ENCODE measurements at places on chromosomes 1 and 21.

GRCh38 chr21:35779690-35780570 is 280.4 kb downstream of the SETD4 start:
- DNase-seq: no peak

DNA sequence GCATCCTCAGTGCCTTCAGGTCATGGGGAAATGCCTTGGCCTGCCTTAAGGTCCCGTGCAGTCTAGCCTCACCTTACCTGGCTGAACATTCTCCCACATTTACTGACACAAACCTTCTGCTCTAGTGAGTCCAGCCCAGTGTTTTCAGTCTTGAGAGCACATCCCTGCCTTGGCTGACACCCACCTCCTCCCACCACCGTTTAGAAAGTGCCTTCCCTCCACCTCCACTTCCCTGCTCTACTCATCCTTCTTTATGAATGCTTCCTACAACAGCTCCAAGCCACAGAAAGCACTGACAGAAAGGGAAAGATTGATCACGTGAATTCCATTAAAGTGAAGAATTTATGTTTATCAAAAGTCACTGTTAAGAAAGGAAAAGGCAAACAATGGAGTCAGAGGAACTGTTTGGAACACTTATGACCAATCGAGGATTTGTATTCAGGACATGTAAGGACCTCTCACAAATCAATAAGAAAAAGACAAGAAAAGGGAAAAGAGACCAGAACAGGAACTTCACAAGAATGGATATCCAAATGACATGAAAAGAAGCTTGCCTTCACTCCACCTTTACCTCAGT is 59.8 kb downstream of the DDR2 start:
- DNase-seq: no peak

- no peak for DNase-seq
Measured at GRCh38 chr21:20308586-20309315, 689.5 kb upstream of the NCAM2 start.

DNA sequence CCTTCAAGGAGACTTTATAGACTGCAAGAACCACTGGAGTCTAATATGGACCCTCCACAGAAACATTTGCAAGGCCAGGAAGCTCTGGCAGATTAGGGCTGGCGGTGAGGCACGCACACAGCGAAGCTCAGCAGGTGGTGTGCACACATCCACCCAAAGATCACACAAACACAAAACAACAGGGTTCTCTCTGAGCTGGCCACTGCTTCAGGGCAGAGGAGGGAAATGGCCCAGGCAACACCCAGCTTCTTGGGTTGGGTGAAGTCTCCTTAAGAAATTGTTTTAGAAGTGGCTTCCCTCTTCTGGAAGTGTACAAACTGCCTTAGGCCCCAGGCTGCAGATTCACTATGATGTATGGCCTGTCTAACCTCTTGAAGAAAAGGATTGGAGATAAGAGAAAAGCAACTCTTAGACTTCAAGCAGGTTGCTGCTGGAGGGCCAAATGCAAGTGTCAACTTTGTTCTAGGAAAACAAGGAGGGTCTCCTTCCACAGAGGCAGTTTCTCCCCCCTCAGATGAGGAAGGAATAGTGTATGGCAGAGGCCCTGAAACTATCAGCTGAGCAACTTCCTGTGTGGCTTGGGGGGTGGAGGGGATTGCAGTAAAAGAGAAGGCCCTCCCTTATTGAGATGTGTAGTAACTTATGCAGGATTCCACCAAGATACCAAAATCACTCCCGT is 2.0 kb downstream of the RCSD1 start:
- no peak for DNase-seq

- no peak for DNase-seq
Measured at GRCh38 chr1:150066838-150067183, 765 bp upstream of the VPS45 start.

DNA sequence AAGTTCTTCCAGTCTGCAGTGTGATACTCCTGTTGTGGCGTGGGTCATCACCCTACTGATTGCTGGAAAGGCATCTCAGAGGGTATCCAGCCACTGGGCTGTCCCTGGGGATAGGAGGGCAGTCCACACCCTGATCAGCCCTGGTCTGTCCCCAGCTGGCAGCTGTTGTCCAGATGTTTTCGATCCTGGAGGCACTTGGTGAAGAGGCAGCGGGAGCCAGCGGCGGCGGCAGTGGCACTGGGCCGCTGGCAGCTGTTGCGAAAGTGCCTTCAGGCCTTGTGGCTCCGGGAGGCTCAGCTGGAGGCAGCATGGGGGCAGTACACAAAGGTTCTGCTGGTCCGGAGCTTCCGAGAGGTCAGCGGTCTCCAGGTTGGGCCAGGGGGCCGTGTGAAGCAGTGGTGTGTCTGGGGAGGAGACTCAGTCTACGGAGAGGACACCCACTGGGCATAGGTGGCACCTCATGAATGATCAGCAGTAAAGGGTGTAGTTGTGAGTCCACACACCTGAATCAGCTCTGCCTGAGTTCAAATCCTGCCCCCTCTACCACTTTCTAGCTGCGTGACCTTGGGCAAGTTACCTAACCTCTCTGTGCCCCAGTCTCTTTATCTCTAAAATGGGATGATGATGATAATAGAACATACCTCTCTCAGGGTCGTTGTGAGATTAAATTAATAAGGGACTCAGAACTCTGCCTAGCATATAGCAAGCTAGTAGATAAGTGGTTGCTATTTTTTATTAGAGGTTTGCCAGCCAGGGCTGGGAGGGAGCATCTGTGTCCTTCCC is 6.1 kb downstream of the C1orf167 start:
- DNase-seq: no peak

DNA sequence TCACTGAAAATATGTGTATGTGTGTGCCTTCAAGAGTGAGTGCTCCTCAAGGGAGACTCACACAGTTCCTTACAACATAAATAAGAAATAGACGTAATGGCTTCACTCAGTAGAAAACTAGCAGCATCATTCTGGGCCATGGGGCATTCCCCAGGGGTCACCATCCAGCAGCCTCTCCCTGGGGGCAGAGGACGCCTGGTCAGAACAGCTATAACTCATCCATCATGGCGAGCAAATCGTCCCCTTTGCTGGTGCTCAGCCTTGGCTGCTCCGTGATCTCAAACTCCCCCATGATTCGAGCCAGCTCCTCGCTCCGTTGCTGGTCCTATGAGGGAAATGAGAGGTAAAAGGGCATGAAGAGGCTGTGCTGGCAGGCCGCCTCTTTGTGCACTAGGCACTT is 20.2 kb upstream of the LSM10 start:
- DNase-seq: no peak

DNA sequence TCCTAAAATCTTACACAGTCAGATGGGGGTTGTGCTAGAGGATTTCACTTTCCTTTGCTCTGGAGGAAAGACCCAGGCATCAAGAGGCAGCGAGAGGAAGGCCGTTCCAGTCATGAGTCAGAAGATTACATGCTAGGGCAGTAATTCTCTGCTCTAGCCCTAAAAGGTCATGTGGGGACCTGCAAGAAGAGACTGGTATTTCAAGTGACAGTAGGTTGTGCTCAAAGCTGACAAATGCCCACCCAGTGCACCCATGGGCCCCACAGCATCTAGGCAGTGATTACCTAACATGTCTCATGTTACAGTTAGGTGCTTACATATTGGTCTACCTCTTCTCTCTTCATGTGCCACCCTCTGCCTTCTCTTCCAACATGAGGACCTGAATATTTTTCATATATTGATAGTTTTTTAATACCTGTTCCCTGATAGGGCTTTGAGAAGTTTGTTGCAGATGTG is 99.7 kb upstream of the BEND5 start:
- no peak for DNase-seq

DNA sequence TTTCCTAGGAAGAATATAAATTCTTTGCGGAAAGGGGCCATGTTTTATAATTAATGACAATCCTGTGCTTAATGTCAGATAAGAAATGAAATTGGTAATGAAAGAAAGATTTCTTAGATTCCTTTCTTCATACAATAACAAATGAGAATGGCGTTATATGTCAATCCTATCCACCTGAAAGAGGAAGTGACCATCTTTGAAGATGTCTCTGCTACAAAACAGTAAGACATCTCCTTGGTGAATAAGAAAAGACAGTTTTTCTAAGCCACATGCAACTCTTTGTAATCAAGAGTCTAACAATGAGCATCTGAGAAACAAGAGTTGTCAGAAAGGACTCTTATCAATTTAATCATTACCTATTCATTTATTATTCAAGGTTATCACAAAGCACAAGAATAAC is 286.0 kb downstream of the VAV3 start:
- no peak for DNase-seq

DNA sequence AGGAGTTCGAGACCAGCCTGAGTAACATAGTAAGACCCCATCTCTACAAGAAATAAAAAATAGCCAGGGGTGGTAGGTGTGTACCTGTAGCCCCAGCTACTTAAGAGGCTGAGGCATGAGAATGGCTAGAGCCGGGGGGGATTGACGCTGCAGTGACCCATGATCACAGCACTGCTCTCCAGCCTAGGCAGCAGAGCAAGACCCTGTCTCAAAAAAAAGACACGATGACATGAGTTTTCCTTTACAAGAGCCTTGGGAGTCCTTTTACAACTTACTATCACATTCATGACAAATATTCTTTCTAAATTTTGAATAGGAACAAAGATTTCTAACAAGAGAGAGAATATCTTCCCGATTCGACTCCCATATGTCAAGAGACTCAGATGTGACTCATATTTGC is 3.3 kb upstream of the BRWD1 start:
- no peak for DNase-seq

Data from activated CD4-positive, alpha-beta T cell treated with anti-CD3 and anti-CD28 coated beads for 4 hours (primary cell).